ENCODE measurements at places on chromosomes 4 and X. TPM values are rescaled to one million over a fixed set of nuclear protein-coding genes. Genes with fewer than 3 reads are reported as not detected.

Gene CYLC1
- total RNA-seq: not detected

Gene GLRB
- total RNA-seq: not detected

DNA sequence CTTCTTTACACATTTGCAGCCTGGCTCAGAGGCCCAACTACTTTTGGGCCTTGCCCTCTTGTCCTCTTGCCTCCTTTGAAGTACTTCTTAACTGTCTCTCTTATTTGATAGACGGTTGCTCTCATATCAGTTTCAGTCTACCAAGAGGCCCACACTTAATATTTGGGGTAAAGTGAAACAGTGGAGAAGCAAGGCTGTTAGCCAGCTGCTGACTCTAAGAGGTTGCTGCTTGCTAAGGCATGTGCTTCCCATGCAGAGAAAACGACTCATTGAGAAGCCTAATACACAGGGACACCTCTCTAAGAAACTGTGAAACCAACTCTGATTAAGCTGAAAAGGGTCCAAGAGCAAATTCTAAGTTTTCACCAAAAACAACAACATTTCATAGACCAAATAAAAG is 94.6 kb downstream of the PPP3CA start:
- H3K27me3 ChIP-seq: no peaks in the 10 kb centered on the region
- DNase-seq: no peak
- H3K4me1 ChIP-seq: peaks cover 3% of the 10 kb centered on the region
- H3K4me3 ChIP-seq: no peak overlapping the region

DNA sequence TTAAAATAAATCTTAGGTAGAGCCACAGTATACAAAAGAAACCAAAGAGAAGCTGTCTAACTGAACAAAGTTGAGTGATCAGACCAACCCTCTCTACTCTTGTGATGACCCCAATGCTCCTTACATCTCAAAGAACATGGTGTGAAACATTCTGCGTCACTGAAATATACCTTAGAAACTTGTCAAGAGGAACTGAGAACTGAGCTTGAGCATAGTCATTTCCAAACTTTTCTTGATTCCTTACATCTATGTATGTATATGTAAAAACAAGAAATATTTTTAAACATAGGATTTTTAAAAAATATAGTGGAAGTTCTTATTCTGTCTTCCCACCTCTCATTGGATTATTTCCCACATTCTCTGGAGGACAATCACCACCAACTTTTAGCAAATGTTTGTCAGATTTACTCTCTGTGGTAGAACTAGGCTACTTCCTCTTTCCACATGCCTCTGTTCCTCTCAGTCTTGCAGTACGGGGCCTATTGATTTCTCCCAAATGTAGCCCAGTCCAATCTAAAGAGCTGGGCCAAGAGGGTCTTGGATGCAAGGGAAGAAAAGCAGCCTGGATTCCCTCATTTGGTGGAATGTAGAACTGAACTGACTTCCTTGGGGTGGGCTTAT is 98.2 kb upstream of the HHIP start:
- H3K27ac ChIP-seq: no peak overlapping the region
- H3K36me3 ChIP-seq: no peaks in the 10 kb centered on the region
- no peaks in the 10 kb centered on the region for H3K4me1 ChIP-seq
- no peak overlapping the region for H3K4me3 ChIP-seq
- no peak for DNase-seq

DNA sequence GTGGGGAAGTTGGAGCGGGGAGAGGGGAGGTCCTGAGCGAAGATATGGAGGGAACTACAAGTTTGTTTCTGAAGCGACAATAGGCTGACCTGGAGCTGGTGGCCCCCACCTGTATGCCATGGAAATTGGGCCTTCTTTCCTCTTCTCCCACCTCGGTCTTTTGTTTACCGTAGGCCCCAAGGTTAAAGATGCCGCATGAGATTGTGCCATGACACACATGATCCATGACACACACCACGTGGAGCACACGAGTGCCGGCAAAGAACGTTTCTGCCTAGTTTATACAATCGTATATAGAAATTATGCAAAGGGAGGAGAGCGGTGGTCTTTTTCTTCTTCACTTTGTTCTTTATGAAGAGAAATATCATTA is 408 bp downstream of the TMEM33 start:
- no peaks in the 10 kb centered on the region for H3K27me3 ChIP-seq
- H3K36me3 ChIP-seq: peaks cover 33% of the 10 kb centered on the region
- H3K4me1 ChIP-seq: peaks cover 59% of the 10 kb centered on the region
- H3K4me3 ChIP-seq: peak overlapping the region; percentile 99
- H3K27ac ChIP-seq: peak overlapping the region; percentile 93
- DNase-seq: no peak

- no peak overlapping the region for H3K27ac ChIP-seq
- no peaks in the 10 kb centered on the region for H3K36me3 ChIP-seq
- H3K4me3 ChIP-seq: no peak overlapping the region
- DNase-seq: no peak
Observed at GRCh38 chr4:63632858-63633257, 776.4 kb downstream of the TECRL start.

DNA sequence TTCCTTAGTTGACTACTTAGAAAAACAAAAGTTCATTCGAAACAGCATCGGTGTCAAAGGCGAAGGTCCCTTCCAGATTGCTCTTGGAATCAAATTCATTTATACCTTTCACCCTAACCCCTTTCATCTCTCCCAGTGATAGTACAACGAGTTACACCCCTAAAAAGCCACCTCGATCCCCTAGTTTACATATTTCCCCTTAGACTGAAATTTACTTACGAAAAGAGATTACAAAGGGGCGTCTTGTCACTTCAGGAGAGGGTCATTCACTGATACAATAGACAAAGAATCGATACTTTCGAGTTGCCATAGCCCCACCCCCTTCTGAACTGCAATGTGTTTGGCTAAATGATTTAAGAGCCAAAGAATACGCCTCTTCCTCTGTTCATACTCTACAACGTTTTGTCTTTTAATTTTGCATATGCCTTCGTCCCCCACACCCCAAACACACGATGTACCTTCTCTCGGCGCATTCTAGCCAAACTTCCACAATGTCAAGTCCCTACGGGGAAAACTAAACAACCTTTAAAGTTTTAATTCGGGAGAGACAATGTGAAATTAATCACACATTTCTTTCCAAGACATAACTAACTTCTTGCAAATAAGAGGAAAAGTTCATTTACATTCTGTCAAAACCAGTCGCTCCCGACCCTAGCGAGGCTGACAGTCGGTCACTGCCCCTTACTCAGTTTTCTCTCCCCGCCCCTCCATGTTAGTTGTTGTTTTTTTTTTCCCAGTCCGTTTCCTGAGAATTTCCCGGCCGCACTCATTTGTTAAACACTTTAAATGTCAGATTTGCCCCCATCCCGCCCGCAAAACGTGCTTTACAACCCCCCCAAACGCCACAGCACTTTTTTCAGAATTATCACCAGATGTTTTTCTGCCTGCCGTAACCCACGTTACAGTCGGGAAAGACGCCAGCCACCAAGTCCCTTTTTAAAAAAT is 88.6 kb downstream of the HPRT1 start:
- H3K27ac ChIP-seq: peak overlapping the region; percentile 98
- peaks cover 21% of the 10 kb centered on the region for H3K4me1 ChIP-seq
- DNase-seq: peak; percentile 8
- H3K27me3 ChIP-seq: peaks cover 5% of the 10 kb centered on the region
- H3K4me3 ChIP-seq: peak overlapping the region; percentile 89
- H3K36me3 ChIP-seq: no peaks in the 10 kb centered on the region

- no peak for DNase-seq
- H3K36me3 ChIP-seq: peaks cover 32% of the 10 kb centered on the region
- no peaks in the 10 kb centered on the region for H3K27me3 ChIP-seq
- H3K4me3 ChIP-seq: no peak overlapping the region
Observed at GRCh38 chr4:2827071-2827873, 16.4 kb upstream of the ADD1 start.
